Left lung (tissue), 14 donors: ENCODE measurements at places on chromosomes 11 and 22. TPM values are rescaled to one million over a fixed set of nuclear protein-coding genes. Genes with fewer than 3 reads are reported as not detected.

- H3K36me3 ChIP-seq, result peaks cover 66% of the 10 kb centered on the region
- no peaks in the 10 kb centered on the region for H3K27me3 ChIP-seq
- H3K4me3 ChIP-seq, result no peak overlapping the region
- H3K4me1 ChIP-seq, result peaks cover 64% of the 10 kb centered on the region
These were observed 54.1 kb downstream of the PPFIA1 start for GRCh38 chr11:70324376-70325115.

GRCh38 chr11:130486987-130487923 is 38.8 kb downstream of the ADAMTS15 start:
- peak; percentile 94 for DNase-seq
- no peaks in the 10 kb centered on the region for H3K27me3 ChIP-seq
- H3K36me3 ChIP-seq, result no peaks in the 10 kb centered on the region
- H3K4me1 ChIP-seq, result peaks cover 4% of the 10 kb centered on the region

DNA sequence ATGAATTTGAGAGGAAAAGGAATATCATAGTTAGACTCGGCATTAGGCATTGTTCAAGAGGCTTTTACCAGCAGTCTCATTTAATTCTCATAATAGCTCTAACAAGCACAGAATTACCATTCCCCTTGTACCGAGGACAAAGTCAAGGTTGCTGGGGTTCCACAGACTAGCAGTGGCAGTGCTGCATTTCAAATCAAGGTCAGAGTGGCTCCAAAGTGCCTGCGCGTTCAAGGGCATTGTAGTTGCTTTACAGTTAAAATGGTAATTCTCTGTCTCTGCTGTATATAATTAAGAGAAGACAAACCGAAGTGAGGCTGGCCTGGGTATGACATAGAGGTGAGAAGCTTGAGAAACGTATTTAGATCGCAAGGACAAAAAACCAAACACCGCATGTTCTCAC is 40.4 kb upstream of the TP53AIP1 start:
- no peaks in the 10 kb centered on the region for H3K27me3 ChIP-seq
- H3K27ac ChIP-seq, result no peak overlapping the region
- H3K36me3 ChIP-seq, result peaks cover 10% of the 10 kb centered on the region
- H3K4me3 ChIP-seq, result no peak overlapping the region
- DNase-seq, result no peak

GRCh38 chr22:22520667-22521602 is 865 bp upstream of the ZNF280A start:
- no peaks in the 10 kb centered on the region for H3K4me1 ChIP-seq
- DNase-seq, result no peak
- H3K4me3 ChIP-seq, result no peak overlapping the region
- no peaks in the 10 kb centered on the region for H3K36me3 ChIP-seq
- H3K27me3 ChIP-seq, result no peaks in the 10 kb centered on the region

DNA sequence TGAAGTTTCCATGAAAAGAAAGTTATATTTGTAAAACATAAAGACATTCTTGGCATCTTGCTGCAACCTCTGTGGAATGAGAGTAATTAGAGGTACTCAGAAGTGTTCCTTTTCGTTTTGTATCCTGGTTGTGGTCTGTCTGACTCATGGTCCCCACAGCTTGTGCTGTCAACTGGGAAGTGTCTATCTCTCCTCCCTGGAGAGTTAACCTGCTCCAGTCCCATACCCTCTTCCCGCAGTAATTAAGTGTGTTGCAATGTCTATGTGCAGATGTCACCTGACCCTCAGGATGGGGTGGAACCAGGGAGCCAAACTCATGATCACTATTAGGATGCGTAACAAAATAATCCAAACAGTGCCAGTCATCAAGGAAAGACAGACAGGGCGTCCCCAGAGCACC is 23.0 kb upstream of the ZDHHC13 start:
- H3K4me3 ChIP-seq, result no peak overlapping the region
- H3K27ac ChIP-seq, result no peak overlapping the region
- no peaks in the 10 kb centered on the region for H3K36me3 ChIP-seq
- no peaks in the 10 kb centered on the region for H3K4me1 ChIP-seq
- no peak for DNase-seq

DNA sequence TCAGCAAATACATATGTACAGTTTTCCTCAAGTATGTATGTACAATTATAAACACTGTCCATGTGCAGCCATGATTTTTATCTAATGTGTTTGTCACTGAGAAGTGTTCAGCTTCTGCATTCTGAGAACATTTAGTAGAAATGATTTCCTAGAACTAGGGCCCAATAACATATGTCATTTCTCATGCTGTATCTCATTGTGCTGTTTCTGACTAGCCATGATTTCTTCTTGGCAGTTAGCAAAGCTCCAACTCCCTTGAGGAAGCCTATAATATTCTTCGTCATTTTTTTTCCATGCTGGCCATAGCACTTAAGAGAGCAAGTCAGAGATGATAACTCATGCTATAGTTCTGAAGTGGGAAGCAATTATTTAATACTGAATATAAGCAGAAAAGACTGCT is 187.8 kb downstream of the DDX10 start:
- H3K4me1 ChIP-seq, result no peaks in the 10 kb centered on the region
- H3K27me3 ChIP-seq, result no peaks in the 10 kb centered on the region
- no peak for DNase-seq
- H3K36me3 ChIP-seq, result no peaks in the 10 kb centered on the region

Gene RIC3
- 8.2 TPM for total RNA-seq

DNA sequence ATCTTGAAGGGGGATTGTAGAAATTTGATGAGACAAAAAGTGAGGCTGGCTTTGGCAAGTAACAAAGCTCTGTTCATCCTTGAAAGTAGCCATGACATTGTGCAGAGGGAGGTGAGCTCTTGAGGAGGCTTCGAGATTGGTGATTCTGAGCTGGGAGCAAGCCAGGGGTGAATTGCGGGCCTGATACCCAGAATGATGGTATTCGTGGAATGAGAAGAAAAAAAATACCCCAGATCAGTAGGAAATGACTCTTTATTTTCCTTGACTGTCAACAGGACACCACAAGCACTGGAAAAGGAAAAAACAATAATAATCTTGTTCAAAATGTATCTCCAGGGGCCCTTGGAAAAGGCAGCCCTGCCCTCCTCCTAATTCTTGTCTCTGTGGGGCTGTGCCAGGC is 62.7 kb downstream of the TSPAN18 start:
- H3K36me3 ChIP-seq, result no peaks in the 10 kb centered on the region
- no peaks in the 10 kb centered on the region for H3K27me3 ChIP-seq
- DNase-seq, result no peak
- H3K27ac ChIP-seq, result no peak overlapping the region

Gene EFEMP2
- total RNA-seq, result 67.6 TPM
